ENCODE measurements at places on chromosomes 2 and 18.

DNA sequence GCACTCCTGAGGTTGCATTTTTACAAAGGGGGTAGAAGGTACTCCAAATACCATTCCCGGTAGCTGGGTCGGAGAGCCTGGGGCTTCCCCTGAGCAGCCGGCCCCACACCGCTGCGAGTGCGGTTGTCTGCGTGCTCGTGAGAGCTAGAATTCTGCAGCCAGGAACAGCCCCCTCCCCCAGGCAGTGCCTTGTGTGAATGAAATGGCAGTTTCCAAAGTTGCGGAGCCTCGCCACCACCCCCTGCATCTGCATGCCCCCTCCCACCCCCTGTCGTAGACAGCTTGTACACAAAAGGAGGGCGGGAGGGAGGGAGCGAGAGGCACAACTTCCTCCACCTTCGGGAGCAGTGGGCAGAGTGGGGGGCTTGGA lies 1.1 kb downstream of the MYCN start:
- DNase-seq: no peak

DNA sequence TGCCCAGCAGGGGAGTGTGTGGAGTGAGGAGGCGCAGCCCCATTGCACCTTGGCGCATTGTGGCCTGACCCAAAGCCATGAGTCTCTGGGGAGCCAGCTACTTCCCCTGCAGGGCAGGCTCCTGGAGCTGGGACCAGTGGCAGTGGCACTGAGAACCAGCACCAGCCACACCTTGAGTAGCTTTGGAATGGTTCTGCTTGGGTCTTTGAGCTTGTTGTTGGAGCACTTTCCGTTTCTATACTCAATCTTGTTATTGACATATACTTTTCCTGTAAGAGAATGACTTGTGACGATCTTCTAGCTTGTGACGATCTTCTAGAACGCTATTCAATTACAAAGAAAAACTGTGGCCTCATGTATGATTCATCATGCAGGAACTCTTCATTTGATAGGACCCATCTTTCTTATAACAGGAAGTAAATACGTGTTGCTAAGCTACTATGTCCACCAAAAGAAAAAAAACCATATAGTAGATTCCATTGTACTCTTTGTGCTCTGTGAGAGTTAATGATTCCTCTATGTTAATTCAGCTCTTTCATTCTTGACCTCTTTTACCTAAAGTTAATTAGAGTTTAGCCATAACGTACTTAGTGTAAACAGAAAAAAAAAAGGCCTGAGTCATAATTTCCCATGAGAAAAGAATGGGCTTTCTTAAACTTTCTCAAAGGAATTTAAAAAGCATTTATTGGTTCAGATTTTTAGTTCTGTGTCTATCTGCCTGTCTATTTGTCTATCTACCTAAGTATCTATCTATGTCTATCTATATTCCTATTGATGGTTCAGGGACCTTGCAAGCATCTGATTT lies 113.1 kb downstream of the GATA6 start:
- DNase-seq: no peak

GRCh38 chr18:6775702-6776101 lies 46.2 kb downstream of the ARHGAP28 start:
- DNase-seq: no peak

GRCh38 chr2:207163756-207164005 lies 2.1 kb downstream of the KLF7 start:
- DNase-seq: no peak

GRCh38 chr18:63189817-63190216 lies 129.8 kb downstream of the BCL2 start:
- no peak for DNase-seq

GRCh38 chr2:156489750-156490465 lies 53.7 kb downstream of the GPD2 start:
- DNase-seq: no peak

DNA sequence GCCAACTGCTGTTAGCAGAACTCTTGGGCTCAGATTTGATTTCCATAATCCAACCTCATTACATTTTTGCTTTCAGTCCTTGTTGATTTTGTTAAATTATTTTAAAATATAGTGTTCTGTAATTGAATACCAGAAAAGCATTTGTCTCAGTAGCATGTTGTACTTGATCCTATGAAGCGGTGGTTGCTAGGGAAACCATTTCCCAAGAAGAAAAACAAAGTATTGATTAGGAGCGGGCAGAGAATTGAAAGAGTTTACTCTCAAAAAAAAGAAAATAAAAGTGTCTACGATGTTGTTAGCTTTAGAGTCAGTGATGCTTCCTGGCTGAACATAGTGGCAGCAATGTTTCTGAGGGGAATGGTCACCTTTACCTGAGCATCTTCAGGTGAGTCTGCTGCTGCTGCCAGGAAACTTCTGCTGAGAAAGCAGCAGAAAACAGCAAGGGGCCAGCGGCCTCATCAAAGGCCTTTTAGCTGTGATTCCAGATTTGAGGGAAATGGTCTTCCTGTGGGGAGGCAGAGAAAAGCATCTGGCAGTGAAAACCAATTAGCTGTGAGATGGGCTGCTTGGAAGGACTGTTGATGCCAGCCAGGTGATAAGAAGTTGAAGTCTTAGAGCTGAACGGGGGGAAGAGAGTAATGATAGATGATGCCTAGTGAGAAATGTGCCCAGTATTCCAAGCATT lies 37.1 kb downstream of the CRIM1 start:
- DNase-seq: no peak

DNA sequence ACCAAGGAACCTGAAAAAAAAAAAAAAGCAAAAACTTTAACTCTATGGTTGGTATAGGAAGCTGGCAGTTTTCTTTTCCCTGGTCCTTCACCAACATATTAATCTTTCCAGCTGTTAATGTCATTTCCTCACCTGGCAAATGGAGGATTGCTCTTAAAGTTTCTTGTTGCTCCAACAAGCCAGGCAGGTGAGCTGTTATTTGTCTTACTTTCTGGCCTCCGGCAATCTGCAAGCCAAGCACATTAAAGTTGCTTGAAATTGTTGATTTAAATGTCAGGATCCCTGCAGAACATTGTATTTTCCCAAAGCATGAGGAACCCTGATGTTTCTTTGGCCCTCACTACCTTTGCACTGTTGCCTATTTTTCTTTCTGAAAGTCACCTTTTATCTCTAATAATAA lies 664.9 kb downstream of the METTL4 start:
- DNase-seq: no peak

DNA sequence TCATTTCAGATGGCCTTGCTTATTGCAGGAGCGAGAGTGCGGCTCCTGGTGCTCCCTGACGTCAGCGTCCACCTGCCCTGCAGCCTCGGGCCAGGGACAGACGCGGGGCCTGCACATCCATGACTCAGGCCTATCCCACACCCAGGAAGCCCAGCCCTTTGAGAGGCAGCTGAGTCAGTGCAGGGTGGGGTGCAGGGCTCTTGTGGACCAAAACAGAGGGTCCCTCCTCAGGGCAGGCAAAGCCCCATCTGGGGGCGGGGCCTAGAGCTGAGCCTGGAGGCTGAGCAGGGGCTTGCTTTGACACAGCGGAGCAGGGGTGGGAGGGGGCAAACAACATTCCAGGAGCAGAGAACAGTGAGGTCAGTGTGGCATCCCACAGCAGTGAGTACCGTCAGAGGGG lies 7.7 kb upstream of the ARHGEF4 start:
- DNase-seq: no peak

- no peak for DNase-seq
These were observed 68.3 kb downstream of the IL1R2 start for GRCh38 chr2:102060047-102060446.

DNA sequence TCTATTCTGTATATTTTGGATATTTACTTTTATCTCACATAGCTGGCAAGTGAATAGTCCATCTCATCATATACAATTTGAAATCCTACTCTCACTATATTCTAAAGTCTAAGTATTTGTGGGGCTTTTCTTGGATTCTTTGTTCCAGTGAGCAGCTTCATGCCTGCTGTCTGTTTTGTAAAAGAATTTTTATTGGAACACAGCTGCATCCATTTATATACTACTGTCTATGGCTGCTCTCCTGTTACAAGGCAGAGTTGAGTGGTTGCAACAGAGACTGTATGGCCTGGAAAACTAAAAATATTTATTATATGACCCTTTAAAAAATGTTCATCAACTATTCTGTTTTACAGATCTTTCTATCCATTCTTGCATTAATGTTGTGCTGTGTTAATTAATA lies 193.3 kb upstream of the KLHL14 start:
- DNase-seq: no peak

DNA sequence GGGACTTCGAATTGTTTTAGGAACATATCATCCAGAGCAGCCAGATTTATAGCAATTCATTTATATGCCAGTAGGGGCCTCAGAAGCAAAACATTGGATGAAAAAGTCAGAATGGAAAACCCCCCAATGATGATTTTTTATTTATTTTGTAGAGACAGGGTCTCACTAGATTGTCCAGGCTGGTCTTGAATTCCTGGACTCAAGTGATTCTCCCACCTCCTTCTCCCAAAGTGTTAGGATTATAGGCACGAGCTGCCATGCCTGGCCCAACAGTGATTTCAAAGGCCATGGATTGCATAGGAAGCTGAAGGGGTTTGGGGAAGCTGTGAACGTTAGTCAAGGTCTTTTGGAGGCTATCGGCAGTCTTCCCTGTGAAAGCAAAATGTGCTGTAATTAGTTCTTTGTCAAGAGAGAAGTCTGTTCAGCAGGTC lies 21.9 kb upstream of the MCFD2 start:
- no peak for DNase-seq

GRCh38 chr2:151556121-151556520 lies 146.4 kb downstream of the RIF1 start:
- no peak for DNase-seq

GRCh38 chr2:230928701-230929380 lies 3.8 kb upstream of the GPR55 start:
- no peak for DNase-seq

DNA sequence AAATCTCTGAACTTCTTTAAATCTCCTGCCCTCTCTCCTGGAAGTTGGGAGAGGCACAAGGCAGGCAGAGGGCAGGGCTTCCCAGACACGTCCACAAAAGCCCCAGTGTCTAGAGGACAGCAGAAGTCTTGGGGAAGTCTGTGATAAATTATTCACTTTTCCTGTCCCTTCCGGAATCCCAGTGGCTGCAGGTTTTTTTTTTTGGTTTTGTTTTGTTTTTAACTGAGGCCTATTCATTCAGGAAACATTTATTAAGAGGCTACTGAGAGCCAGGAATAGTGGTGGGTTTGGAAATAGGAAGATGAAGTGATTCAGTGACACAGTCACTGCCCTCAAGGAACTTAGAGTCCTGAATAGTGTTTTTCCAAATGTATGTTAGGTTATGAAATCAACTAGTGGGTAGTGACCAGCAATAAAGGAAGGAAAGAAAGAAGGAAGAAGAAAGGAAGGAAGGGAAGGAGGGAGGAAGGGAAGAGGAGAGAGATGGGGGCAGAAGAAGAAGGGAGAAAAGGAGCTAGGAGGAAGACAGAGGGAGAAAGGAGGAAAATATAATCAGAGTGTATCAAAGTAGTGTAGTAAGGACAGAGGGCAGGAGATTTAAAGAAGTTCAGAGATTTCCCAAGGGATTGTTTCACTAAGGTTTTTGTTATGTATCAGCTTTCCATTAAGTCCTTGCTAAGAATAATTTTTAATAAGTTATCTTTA lies 98.9 kb upstream of the ZFP36L2 start:
- DNase-seq: no peak

- no peak for DNase-seq
These were observed 20.8 kb downstream of the PRPF40A start for GRCh38 chr2:152696476-152696875.

DNA sequence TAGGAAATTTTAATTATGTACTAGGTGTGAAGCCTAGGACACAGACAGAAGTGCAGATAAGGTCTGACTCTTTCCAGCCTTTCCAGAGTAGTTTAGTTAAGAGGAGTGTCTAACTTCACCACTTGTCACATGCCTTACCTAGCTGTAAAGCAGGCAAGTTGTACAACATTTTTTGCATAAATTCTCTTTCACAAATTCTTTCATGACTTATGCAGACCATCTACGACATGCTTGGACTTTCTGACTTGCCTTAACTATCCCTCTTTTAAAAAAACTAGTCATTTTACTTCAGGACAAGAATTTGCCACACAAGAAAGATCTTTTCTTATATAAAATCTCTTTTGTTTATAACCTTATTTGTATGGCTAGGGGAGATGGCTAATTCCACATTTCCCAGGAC lies 1273.6 kb upstream of the SLC39A10 start:
- no peak for DNase-seq

DNA sequence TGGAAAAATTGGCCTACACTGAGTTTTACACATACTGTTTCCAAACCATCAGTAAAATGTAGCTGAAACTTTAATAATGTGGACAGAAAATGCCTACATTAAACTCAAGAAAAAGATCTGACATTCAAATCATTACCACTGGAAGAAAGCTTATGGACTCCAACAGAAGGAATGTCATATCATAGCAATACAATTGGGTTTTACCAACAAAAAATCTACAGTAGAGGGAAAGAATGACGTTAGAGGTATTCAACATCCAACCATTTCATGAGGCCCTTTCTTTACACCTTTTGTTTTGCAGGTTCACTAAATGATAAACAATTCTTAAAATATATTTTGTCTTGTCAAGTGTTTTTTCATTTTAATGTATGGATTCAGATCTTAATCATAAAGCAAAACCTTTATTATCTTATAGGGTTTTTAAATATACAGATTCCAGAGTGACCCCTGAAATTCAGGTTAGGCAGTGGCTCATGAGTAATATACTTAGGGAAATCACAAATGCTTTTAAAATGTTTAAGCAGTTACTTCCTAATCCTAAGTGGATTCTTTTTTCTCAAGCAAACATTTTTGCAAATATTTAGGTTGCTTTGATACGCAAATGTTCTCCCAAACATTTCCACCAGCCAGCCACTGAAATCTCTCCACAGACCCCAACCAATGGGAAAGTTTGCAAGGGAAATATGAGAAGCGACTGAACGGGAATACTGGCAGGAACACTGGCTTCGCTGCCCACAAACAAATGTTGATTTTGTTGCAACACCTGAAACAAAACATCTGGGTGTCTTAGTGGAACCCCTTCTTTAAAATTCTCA lies 168.7 kb downstream of the TCF4 start:
- no peak for DNase-seq

DNA sequence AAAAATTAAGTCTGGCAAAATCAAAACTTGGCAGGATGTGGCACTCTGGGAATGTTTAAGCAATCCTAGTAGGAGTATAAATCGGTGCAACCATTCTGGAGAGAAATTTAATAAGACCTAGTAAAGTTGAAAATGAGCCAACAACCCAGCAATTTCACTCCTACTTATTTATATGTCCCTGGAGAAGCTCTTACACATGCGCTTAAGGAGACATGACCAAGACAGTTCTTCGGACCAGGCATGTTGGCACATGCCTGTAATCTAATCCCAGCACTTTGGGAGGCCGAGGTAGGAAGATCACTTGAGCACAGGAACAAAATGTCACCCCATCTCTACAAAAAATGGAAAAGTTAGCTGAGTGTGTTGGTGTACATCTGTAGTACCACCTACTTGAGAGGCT lies 374.6 kb upstream of the LYPD1 start:
- no peak for DNase-seq

GRCh38 chr2:145623136-145623535 lies 1103.2 kb upstream of the ZEB2 start:
- no peak for DNase-seq

DNA sequence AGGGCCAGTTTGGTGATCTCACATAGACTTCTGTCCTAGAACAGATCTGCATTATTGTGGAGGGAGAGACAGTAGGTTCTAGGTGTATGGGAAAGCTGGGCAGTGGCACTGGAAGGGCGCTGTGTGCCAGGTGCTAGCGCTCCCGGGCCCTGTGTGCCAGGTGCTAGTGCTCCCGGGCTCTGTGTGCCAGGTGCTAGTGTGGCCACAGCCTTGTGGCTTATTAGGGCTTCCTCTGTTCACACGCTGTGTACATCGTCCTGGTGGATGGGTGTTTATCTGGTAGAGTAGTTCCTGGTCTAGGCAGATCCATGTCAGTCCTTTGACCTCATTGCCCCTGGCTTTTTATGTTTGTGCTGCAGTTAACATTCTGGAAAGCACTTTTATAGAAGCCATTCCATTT lies 263.4 kb downstream of the AGAP1 start:
- no peak for DNase-seq

Measured in effector CD8-positive, alpha-beta T cell (primary cell).